ENCODE measurements at places on chromosomes 5 and 9.

GRCh38 chr9:116639251-116639741 is 47.8 kb upstream of the TRIM32 start:
- no peak for DNase-seq

GRCh38 chr5:142095035-142095434 is 13.5 kb upstream of the NDFIP1 start:
- no peak for DNase-seq

- no peak for DNase-seq
Observed at GRCh38 chr9:447230-448025, 232.8 kb downstream of the DOCK8 start.

- DNase-seq, result no peak
Observed at GRCh38 chr5:553874-554273, 29.6 kb upstream of the SLC9A3 start.

GRCh38 chr5:1542781-1543180 is 19.0 kb upstream of the LPCAT1 start:
- DNase-seq, result no peak

- DNase-seq, result no peak
Observed at GRCh38 chr5:67842806-67843205, 372.8 kb upstream of the PIK3R1 start.

GRCh38 chr5:80106916-80107315 is 71.8 kb downstream of the THBS4 start:
- no peak for DNase-seq

GRCh38 chr9:103789686-103790085 is 304.4 kb upstream of the SMC2 start:
- no peak for DNase-seq

- no peak for DNase-seq
Observed at GRCh38 chr5:79488058-79488457, 25.9 kb downstream of the HOMER1 start.

DNA sequence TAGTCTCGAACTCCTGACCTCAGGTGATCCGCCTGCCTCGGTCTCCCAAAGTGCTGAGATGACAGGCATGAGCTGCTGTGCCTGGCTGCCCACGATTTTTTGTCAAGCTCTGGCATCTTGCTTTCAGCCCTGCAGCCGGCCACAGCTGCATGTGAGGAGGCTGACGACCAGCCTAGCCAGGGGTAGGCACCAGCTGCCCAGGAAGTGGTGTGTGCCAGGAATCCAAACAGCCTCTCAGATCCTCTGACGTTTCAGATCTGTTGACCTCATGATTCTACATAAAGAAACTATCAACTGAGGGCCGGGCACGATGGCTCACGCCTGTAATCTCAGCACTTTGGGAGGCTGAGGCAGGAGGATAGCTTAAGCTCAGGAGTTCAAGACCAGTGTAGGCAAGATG is 19.0 kb downstream of the DYNC2I2 start:
- no peak for DNase-seq

- no peak for DNase-seq
Observed at GRCh38 chr9:22446950-22447617, 460 bp downstream of the DMRTA1 start.

DNA sequence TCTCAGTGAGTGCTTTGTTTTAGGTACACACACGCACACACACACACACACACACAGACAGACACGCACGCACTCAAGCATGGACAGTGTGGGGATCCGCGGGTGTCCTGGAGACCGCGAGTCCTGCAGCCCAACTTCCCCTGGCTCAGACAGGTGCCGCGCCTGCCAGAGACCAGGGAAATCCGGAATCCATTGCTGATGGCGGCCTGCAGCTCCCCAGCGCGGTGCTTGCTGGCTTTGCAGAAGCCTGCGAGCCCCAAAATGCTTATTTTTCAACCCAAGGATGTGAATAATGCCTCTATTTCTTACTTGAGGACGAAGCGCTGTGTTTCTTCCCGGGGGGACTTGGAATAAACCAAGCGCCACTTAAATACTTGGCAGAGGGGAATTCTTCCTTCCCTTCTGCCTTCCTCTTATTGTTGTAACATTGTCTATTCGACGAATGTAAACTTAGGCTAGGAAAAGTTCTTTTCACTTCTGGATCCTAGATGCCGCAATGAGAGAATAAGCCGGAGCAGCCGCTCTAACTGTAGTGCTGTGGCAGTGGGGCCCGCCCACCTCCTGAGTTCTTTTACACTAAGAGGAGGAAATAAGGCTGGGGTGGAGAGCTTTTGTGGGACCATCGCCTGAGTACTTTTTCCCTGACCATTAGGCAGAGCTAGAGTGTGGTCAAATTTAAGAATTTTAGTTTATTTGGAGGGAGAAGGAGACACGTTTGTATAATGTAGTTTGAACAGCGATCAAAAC is 802 bp downstream of the ITGA2 start:
- no peak for DNase-seq

GRCh38 chr5:134609232-134609851 is 23.3 kb downstream of the SAR1B start:
- DNase-seq, result no peak

DNA sequence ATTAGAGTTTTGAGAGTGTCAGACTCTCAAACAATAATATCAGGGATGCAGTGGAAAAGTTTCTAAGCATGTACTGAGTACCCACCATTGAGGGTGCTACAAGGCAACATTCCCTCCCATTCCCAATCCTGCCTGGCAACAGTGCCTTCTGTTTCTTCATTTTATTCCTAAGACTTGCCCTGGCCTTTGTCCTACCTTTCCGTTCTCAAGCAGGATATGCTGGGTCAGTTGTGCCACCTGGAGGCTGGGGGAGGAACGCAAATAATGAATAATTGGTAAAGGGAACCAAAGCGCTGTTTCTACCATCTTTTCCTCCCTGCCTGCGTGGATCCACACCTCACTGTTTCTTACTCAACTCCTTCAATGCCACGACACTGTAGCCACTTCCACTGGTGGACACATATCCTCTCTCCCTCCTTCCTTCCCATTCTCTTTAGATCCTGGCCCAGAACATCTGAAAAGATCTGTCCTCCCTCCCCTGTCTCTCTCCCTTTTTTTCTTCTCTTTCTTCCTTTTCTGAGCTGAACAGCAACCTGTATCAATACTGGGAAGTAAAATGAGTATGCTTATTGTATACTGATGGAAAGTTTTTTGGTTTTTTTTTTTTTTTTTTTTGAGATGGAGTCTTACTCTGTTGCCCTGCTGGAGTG is 149.5 kb downstream of the C9orf152 start:
- DNase-seq, result no peak

- DNase-seq, result no peak
Observed at GRCh38 chr5:13783726-13784125, 160.8 kb downstream of the DNAH5 start.

GRCh38 chr5:143427122-143427735 is 23.7 kb upstream of the NR3C1 start:
- no peak for DNase-seq

DNA sequence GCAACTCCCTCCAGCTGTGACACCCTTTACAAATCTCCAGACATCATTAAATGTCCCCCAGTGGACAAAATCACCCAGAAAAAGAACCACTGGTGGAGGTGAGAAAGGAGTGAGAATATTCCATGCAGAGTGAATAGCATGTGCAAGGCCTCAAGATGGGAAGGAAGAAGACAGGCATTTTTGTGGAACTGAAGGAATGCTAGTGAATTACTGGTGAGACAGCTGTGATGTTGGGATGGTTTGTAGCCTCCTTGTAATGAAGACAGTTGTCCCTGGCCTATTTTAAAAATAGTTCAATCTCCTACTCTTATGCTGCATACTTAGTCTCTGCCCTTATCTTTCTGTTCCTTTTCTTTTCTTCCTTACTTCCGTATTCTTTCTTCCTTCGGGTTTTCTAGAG is 124.9 kb upstream of the RPS23 start:
- DNase-seq, result no peak

DNA sequence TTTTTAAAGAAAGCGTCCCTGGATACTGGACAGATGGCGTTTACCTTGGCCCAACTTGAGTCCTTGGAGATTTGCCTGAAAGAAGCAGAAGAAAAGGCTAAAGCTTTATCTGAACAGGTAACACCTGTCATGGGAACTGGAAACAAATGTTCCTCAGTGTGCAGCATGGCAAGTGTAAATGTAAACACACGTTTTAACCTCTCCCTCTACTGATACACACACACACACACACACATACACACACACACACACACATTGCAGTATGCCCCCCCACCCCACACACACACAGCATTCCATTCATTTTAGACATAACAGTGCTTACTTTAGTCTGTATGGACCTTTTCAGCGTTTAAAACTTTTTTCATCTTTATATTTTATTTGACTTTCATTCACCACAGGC is 51.1 kb downstream of the CCDC192 start:
- DNase-seq, result no peak

GRCh38 chr5:142156839-142157463 is 48.4 kb downstream of the NDFIP1 start:
- no peak for DNase-seq

- no peak for DNase-seq
Observed at GRCh38 chr5:54894957-54895815, 90.2 kb downstream of the ESM1 start.

DNA sequence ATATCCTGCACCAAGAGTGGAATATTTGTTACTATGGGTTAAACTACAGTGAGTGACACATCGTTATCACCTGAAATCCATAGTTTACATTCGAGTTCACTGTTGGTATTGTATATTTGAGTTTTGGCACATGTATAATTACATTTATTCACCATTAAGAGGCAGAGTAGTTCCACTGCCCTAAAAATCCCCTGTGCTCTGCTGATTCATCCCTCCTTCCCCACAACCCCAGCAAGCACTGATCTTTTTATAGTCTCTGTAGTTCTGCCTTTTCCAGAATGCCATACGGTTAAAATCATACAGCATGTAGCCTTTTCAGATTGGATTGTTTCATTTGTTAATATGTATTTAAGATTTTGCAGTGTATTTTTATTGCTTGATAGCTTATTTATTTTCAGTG is 495.2 kb downstream of the DIRAS2 start:
- no peak for DNase-seq

DNA sequence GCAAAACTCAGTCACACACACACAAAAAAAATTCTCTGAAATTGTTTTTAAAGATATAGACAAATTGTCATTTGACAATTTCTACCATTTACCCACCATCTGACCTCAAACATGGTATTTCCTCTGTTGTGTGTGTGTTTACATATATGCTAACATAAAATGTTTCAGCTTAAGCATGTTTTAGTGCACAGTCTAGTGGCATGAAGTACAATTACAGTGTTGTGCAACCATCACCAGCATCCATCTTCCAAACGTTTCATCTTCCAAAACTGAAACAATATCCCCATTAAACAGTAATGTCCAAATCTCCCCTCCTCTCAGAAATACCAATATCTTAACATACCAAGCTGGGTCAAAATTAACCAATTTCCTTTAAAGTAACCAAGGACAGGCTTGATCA is 65.2 kb downstream of the MYO10 start:
- DNase-seq, result no peak

GRCh38 chr5:98968056-98968564 is 39.3 kb upstream of the CHD1 start:
- DNase-seq, result no peak

DNA sequence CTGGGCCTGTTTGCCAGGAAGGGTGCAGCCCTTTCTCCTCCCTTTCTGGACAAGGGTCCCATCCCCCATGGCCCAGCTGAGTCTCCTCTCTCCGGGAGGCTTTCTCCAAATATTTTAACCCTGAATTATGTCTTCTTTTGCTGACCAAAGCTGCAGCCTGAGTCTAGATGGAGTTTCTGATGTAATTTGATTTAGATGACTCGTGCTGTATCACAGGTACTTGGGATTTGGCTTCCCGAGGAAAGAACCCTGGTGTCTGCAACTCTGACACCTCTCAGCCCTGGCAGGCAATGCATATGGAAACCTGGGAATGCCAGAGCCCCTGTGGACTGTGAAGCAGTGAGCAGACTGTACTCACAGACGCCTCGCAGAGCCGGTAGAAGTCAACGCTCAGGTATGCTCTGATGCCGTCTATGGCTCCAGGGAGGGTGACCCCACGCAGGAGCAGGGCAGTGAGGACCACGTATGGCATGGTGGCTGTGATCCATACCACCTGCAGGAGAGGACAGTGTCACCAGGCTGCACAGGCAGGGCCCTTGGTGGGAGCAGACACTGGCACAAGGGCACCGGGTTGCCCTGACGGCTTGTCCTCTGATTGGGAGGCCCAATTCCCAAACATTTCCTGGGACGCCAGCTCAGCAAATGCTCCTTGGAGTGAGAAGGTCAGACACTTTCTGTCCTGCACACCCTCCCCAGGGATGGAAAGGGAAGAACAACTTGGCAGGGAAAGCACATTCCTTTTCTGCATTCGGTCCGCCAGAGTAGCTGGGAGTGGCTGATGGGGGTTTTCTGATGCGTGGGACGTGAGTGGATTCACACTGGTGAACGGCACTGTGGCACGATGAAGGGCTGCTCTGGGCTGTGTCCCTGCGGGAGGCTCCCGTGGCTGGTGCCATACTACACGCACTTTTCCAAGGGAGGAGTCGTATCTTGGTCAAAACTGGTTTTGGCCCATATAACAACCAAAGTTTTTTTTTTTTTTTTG is 24.7 kb downstream of the SLC6A3 start:
- DNase-seq, result no peak

Measured in SIG-M5 (cell line).